Fibroblast of skin of left biceps (primary cell): ENCODE measurements at places on chromosomes 7 and 10.

DNA sequence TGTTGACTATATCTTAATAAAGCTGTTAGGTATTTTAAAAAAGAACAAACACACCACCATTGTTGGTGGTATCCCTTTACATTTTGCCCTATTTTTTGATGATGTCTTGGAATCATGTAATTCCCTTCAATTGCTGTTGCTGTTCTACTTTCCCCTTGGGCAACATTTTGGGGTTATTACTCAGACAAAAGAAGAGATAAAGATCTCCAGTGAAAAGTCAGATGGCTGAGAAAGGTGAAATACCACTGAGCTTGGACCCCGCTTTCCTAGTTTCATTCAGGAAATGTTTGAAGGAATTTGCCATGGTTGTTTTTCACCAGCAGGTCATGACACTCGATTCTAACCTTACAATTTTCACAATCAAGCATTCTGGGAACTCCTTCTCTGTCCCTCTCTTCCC lies 84.6 kb downstream of the MACC1 start:
- DNase-seq = no peak

DNA sequence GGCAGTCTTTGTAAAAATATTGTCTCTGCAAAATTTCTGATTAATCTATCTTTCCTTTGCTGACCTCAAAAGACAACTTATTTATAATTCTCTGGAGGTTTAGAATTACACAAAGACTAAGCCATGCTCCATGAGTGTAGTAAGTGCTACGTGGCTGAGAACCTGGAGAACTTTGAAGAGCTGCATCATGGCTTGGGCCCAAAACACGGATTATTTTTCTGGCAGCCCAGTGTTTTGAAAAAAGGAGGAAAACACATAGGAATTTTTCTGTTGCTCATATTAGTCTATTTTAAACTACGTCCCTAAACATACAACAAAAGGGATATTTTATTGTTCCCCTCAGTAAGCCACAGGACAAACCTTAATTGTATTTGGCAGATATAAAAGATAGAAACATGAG lies 360.7 kb upstream of the MYO3A start:
- no peak for DNase-seq

- no peak for DNase-seq
These were observed 12.4 kb downstream of the NET1 start for GRCh38 chr10:5424751-5425150.

- no peak for DNase-seq
These were observed 7.4 kb downstream of the PRKRIP1 start for GRCh38 chr7:102403563-102403962.

DNA sequence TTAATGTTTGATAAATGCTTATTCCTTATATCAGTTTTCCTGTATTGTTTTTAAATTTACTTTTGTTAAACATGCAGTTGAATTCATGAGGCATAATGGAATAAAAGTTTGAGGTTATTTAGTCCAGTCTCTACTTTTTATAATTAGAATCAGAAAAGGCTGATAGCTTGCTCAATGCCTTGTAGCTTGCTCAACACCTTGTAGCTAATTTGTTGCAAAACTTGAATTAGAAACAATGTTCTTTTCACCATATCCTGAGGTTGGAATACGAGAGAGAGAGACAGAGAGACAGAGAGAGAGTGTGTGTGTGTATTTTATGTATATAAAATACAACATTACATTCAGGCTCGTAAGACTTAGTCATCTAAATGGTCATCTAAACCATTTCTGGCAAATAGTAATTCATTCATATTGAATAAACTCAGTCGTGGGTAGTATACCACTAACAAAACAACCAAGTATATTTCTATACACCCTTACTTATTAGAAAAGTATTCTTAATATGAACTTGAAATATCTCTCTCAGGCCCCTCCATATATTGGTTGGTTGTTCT lies 243.5 kb downstream of the ADK start:
- DNase-seq = no peak

- no peak for DNase-seq
These were observed 8.7 kb upstream of the MYL7 start for GRCh38 chr7:44149571-44150465.

GRCh38 chr7:51376420-51377092 lies 59.9 kb upstream of the COBL start:
- DNase-seq = peak; percentile 0

DNA sequence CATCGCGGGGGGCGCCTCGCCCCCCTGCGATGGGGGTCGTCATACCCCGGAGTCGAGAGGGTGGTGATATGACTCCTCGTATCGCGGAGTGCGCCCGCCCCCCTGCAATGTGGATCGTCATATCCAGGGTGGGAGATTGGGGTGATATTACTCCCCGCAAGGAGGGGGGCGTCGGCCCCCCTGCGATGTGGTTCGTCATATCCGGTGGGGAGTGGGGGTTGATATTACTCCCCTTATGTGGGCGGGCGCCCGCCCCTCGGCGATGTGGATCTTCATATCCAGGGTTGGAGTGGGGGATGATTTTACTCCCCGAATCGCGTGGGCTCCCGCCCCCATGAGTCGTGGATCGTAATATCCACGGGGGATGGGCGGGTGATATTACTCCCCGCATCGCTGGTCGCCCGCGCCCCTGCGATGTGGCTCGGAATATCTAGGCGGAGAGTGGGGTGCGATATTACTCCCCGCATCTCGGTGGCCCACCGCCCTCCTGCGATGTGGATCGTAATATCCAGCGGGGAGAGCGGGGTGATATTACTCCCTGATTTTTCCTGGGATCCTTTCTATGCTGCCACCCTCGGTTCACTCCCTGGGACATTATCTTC lies 36.9 kb downstream of the MEIG1 start:
- no peak for DNase-seq

GRCh38 chr7:27210441-27211083 lies 10.7 kb upstream of the HOXA13 start:
- no peak for DNase-seq

- no peak for DNase-seq
These were observed 972.2 kb downstream of the NRG3 start for GRCh38 chr10:82847242-82847641.

DNA sequence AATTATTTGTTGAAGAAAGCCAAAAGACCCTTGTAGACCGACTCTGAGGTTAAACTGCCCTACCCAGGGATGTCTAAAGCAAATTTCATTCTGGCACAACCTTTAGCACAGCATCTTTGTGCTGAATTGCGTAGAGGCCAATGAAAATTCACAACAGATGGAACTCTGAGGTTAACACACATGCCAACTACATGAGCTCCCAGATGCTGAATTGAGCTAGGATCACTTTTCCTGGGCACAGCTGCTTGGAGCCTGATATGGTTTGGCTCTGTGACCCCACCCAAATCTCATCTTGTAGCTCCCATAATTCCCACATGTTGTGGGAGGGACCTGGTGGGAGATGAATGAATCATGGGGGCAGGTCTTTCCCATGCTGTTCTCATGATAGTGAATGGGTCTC lies 158.0 kb upstream of the PTN start:
- no peak for DNase-seq

DNA sequence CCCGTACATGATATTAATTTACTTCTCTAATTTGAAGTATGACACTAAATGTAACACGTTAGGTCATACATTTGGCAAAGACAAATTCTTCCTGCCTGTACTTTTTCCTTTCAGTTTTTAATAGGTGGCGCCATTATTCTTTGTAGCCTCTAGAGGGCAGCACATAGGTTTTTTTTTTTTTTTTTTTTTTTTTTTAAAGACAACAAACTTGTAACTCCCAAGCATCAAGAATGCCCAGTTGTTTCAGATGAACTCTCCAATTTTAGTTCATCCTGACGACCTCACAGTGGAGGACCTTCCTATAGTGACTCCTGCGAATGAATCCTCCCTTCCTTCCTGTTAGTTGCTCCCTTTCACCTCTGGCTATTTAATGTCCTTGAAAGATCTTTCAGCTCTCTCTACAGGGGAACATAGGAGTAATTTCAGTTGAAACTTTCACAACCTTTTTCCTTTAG lies 139.3 kb upstream of the HDAC9 start:
- DNase-seq = no peak

- DNase-seq = no peak
These were observed 13.6 kb downstream of the PDLIM1 start for GRCh38 chr10:95277201-95277570.

- no peak for DNase-seq
These were observed 361.1 kb downstream of the HGF start for GRCh38 chr7:81408728-81409127.

- DNase-seq = no peak
These were observed 1.5 kb downstream of the GSDME start for GRCh38 chr7:24755541-24756407.

- no peak for DNase-seq
These were observed 26.1 kb downstream of the IFIT5 start for GRCh38 chr10:89440226-89441009.

DNA sequence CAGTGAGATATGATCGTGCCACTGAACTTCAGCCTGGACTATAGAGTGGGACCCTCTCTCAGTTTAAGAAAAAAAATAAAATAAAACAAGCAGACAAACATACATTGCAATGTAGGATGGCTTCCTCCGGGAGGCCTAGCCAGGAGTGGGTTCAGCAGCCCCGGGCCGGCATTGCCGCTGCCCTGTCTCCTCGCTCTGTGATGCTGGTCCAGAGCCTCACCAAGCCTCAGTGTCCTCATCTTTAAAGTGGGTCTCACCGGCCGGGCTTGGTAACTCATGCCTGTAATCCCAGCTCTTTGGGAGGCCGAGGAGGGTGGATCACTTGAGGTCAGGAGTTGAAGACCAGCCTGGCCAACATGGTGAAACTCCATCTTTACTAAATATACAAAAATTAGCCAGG lies 71.6 kb downstream of the PTPRE start:
- DNase-seq = no peak

- DNase-seq = no peak
These were observed 20.0 kb upstream of the FAM204A start for GRCh38 chr10:118362103-118362502.

DNA sequence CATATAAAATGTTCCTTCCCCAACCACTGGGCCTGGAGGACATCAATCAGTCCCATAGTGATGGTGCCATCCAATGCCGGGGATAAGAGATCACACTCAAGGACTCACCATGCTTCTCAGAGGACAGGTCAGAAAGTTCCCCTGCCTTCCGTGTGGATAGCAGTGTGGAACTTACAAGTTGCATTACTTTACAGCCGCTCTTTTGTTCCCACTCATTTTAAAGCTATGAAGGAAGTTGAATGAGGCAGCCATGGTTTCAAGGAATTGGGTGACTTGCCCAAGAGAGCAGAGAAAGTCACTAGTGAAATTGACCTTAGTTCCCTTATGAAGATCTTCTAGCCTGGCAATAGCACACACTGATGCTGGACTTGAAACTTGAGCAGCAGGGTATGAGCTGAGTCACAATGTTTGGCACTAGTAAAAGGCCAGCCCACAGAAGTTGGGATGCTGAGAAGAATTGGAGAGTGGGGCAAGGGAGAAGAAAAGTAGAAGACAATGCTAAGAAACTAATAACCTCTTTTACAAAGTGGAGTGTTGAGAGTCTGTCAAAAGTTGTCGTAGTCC lies 78.7 kb downstream of the CXCL12 start:
- no peak for DNase-seq

GRCh38 chr10:110278562-110279406 lies 25.9 kb downstream of the SMNDC1 start:
- no peak for DNase-seq

- DNase-seq = no peak
These were observed 697.6 kb upstream of the GALNT17 start for GRCh38 chr7:70434376-70434775.

DNA sequence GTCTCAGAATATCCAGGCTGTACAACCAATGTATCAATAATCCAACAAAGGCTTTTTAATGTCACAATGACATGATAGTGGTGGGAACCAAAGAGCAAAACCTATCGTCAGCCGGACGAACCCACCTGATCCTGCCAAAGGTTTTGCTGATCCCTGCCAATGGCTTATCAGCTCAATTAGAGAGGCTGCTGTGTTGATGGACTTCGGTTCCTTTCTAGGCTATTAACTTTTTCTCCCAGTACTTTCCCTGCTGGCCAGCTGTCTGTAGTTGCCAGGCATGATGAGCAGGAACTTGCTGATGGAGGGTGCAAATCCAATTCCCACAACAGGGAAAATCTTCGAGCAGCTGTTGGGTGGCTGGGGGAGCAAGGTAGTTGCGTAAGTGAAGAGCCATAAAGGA lies 2.4 kb downstream of the LMOD2 start:
- DNase-seq = no peak

DNA sequence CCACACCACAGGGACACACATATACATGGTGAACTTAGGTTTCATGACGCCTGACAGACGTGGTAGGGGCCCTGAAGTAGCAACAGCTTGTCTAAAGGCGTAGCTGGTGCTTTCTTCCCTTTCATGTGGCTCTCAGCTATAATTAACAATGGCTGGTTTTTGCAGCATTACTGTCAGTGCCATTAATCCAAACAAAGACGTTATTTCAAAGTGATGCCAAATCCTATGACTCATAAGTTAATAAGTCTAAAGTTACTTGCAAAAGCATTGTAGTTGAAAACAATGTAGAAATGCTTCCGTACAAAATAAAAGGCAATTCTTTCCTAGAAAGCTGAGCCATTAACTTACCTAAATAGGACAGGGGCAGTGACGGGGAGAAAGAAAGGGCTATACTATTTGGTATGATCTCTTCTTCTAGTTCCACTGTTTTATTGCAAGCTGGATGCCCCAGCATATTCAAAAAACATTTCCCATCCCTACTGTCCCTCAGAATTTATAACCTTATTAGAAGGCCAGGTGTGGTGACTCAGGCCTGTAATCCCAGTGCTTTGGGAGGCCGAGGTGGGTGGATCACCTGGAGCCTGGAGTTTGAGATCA lies 105.4 kb downstream of the ODAD2 start:
- DNase-seq = peak; percentile 8

DNA sequence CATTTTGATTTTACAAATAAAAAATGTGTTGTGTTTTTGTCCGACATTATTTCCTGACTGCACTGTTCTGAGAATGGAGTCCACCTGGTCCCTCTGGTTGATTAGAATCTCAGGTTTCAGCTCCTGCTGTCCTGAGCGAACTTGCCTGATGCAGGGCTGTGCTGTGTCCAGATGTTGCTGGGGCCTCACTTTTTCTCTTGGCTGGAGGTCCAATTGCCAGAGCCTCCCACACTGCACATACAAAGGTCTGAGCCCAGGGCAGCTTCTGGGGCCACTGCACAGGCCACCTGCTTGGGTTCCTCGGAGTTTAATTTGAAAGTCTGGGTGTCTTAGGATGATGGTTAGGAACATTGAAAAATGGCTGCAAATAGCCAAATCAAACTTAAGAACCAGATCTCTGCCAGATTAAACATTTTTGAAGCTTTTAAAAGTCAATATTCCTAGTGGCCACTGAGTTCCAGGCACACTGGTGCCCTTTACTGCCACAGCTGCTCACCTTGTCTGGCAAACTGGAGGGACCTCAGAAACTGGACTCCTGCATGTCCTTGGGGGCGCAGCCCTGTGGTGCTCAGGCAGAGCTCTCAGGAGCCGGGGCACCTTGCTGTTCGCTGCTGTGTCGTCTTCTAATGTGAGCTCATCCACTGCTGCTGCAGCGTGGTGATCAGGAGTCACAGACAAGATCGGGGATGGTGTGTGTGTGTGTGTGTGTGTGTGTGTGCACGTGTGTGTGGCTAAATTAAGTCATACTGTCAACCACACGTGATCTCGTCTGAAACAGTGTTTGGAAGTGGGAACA lies 75.0 kb downstream of the WDR37 start:
- DNase-seq = no peak
